ENCODE measurements at places on chromosomes 4 and X. TPM values are rescaled to one million over a fixed set of nuclear protein-coding genes. Genes with fewer than 3 reads are reported as not detected.
A peak's percentile ranks its signal among the peaks of the same experiment; 100 is the strongest.

DNA sequence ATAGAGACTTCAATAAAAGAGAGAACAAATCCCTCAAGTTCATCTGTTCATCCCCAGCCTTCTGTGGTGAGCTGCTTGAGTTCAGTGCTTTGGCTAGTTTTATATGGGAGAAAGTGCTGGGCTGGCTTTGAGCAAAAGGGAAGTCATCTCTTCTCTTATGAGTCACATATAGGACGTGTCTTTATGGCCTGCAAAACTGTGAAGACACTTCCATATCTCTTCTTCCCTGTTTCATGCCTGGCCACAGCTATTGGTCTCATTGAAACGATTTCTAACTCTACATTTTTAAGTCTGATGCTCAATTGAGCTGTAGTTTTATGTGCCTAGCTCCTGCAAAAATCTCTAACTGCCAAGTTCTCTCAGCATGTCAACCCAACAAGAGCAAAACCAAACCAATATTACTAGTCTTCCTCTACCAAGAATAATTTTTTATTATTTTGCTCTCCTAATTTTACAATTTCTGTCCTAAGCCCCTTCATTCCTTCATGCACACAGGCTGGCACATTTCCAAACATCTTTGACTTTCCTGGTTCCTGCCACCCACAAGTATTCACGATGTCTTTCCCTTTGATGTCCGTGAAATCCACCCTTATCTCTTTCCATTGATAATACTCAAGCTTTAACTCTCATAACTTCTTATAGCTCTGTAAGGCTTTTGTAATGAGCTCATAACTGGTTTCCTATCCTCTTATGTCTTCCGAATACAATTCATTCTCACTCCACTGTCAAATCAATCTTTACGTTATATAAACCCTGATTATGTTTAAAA is 165.3 kb downstream of the BTC start:
- peak; percentile 49 for DNase-seq

The CACNA1F gene
- 0.09 TPM for total RNA-seq

The CDKL2 gene
- total RNA-seq: 0.22 TPM

- DNase-seq: no peak
Measured at GRCh38 chrX:35711281-35711680, 86.9 kb upstream of the MAGEB16 start.

The GABRQ gene
- 1.2 TPM for total RNA-seq

The EXOC1 gene
- total RNA-seq: 32.5 TPM

GRCh38 chrX:147917700-147918695 is 6.3 kb downstream of the FMR1 start:
- no peak for DNase-seq

DNA sequence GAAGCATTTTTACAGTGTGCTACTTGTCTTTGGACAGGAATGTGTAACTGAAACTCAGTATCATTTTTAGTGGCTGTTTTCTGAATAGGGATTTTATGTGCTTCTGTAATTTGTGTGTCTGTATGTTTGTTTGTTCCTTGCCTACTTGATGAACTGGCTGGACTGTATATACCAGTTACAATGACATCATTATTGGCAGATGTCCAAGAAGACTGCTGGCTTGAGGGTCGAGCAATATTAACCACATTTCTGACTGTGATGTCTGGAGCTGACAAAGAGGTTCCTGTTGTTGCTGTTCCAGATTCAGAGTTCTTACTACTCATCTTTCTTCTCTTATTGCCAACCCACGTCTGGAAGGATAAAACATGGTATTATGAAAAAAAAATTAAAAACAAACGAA is 33.0 kb downstream of the HDX start:
- DNase-seq: peak; percentile 17

- no peak for DNase-seq
Measured at GRCh38 chr4:70405765-70406164, 8.0 kb downstream of the OPRPN start.

DNA sequence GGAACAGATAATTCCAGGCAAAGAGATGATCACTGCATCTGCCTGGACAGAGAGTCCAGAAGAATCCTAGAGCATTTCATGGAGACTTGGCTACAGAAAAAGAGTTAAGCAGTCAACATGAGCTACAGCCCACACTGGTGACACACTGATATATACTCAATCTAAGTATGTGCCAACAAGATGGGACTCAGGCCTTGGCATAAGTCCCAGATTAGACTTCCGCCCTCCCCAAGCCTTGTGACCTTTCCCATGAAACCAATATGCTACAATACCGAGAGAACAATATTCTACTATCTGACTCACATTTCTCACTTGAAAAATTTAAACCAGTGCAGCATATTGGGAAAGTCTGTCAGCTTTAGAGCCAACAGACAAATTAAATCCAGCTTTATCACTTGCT is 65.7 kb upstream of the SLITRK2 start:
- peak; percentile 11 for DNase-seq

DNA sequence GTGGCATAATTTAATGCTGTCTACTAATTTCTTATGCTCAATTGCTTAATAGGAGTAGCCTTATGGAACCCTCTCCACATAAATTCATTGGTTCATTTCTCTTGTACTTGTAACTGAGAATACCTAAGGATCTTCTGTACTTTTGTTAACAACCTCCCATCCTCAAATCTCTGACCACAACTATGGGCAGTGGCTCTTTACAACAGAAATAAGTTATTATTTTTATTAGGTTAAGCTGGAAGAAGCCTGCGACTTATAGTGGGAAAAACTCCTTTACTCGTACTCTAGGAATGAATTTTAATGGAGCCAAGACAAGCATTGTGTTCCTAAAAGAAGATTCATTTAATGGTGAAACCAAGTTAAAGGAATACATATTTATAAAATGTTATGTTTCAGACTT is 337.1 kb upstream of the CTSO start:
- no peak for DNase-seq

DNA sequence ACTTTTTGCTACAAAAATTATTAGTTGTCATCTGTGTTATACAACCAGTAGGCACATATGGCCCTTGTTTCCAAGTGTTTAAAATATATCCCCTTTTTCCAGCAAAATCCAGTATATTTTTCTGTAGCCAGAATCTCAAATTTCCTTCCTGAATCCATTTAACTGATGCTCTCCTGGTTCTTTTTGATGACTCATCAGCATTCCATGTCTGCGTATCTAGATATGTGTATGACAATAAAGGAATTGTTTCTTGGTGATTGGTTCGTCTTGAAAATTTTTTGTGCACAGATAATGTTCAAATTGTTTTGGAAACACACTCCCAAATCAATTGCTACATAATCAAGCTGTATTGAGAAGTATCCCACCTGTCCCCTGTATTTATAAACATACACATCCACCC is 98.3 kb downstream of the ITM2A start:
- peak; percentile 32 for DNase-seq

DNA sequence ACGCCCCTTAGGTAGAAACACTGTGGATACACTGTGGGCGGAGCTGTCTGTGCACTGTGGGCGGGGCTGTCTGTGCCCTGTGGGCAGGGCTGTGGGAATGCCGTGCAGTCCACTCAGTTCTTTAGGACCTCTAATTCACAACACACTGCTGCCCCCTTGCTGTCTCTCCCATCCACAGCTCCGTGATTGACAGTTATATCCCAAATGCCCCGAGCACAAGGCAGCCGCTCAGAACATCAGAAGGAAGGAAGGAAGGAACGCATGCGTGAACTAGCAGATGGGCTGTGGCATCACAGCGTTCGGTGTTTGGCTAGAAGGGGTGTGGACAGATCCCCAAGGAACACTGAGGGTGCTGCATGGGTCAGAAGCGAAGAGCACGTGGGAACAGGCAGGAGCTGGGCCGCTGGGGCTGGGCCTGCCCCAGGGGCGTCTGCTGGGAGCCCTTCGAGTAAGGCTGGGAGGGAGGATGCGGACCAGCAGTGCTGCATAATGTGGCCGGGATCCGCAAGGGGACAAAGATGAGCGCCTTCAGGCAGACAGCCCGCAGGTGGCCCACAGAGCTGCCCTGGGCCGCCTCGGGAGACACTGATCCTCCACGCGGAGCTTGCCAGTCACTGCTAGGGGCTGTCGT is 29.8 kb downstream of the ACOX3 start:
- peak; percentile 76 for DNase-seq

DNA sequence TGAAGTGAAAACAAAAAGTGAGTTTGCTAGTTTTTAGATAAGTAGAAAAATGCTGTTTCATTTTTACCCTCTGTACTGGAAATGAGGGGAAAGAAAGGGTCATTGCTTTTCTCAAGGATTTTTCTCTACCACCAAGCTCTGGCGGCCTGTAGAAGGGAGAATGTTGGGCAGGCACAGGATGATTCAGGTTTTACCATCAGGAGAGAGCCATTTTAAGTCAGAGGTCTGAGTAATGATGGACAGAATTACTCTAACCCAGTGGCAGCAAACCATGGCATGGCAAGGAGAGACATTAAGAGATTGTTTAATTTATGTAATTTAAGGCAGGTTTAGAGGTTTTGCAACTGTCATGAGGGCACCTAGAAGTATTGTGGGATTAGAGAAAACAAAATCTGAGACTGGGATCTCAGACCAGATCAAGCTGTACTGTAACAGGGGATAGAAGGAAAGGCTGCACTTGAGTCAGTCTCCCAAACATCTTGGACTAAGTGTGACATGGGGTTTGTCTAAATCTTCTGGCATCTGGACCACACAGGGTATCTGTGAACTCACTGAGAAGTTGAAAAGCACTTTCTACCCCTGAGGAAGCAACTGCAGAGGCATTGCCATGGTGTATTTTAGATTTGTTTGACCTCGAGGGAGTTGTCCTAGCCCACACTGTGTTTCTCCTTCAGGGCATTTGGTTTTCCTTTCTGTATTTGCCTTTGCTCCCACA is 81.6 kb downstream of the BANK1 start:
- no peak for DNase-seq

The TMSB15C gene
- total RNA-seq: 5.3 TPM

DNA sequence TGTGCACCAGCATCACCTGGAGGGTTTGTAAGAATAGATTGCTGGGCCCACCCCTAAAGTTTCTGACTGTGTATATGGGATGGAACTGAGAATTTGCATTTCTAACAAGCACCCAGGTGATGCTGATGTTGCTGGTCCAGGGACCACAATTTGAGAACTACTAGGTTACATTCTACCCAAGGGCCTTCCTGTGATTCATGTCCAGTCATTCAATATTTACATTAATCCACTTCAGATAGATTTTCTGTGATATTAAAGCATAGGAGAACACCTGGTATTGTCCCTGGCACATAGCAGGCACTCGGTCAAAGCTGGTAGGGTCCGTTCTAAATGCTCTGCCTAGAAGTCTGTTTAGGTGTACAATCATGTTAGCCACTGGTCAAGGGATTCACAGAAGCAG is 19.5 kb upstream of the XPNPEP2 start:
- DNase-seq: no peak

- peak; percentile 64 for DNase-seq
Measured at GRCh38 chrX:99588936-99589335, 821.1 kb downstream of the PCDH19 start.

- DNase-seq: no peak
Measured at GRCh38 chr4:94533405-94534223, 81.9 kb downstream of the PDLIM5 start.

GRCh38 chr4:68963374-68963773 is 11.8 kb upstream of the UGT2A3 start:
- no peak for DNase-seq

DNA sequence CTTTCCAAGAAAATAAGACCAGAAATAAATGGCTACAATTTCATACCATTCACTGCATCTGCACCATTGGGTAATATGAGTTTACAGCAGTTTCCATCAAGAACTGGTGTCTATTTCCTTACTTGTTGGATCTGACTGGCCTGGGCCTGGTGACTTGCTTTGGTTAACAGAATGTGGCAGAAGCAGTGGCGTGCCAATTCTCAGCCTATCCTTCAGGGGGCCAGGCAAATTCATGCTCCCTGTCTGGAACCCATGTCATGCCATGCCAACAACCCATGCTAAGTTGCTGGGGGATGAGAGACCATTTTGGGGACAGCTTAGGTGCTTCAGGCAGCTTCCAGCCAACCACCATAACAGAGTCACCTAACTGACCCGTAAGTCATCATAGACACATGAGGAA is 656.7 kb downstream of the SPOCK3 start:
- no peak for DNase-seq

DNA sequence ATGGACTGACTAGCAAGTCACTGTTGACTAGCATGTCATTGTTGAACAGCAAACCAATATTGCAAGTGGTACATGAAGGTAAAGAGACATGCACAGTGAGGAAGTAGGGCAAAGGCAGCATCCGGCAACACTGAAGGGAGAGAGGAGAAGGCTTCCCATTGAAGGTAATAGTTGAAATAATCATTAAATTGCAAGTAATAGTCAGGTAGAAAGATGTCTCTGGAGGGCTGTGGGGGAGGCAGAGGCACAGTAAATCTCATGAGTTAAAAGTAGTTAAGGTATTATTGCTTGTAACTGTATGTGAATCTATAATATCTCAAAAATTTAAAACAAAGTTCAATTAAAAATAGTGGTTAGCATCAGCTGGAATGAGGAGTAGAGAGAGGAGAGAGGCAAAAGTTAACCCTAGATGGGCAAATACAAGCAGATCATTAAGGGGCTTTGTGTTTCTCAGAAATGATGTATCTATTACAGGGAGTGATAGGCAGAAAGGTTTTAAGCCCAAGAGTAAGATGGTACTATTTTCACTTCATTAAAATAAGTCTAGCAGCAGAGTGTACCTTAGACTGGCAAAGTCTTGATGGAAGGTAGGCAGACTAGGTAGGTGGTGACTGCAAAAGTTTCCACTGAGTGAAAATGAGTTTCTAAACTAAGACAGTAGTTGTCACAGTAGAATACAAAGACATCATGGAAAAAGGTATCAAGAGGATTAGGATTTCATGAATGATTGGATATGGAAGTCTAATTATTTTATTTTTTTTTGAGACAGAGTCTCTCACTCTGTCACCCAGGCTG is 776.6 kb downstream of the RAB28 start:
- no peak for DNase-seq

GRCh38 chr4:171340258-171340657 is 472.9 kb upstream of the GALNTL6 start:
- no peak for DNase-seq

The FAM47A gene
- not detected for total RNA-seq

DNA sequence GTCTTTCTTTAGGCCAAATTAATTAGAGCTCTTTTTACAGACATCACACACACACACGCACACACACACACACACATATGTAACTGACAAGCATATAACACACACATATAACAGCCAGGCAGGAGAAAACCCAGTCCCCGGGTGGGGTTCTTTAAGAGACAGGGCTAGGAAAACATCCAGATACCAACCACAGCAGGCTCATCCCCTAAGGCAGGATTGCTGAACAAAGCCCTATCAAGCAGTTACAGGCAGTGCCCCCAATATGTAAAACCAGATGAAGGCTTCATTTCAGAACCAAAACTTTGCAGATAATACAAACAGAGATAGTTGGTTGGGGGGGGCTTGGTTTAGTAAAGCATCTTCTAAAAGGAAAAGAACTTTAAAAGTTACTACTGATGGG is 18.0 kb upstream of the FAM47E start:
- no peak for DNase-seq

- DNase-seq: peak; percentile 11
Measured at GRCh38 chrX:147875866-147876596, 35.7 kb upstream of the FMR1 start.

GRCh38 chrX:39983715-39984114 is 114.0 kb downstream of the BCOR start:
- DNase-seq: peak; percentile 44

GRCh38 chr4:123144616-123145015 is 222.2 kb upstream of the NUDT6 start:
- no peak for DNase-seq

- no peak for DNase-seq
Measured at GRCh38 chr4:7584606-7585159, 150.0 kb upstream of the PSAPL1 start.

- no peak for DNase-seq
Measured at GRCh38 chr4:11632483-11632882, 203.8 kb upstream of the HS3ST1 start.

- DNase-seq: no peak
Measured at GRCh38 chr4:130249002-130249401, 1153.0 kb downstream of the C4orf33 start.

All from muscle of leg (tissue), 16 donors.